ENCODE measurements at places on chromosomes 3 and 15. TPM values are rescaled to one million over a fixed set of nuclear protein-coding genes. Genes with fewer than 3 reads are reported as not detected.

Gene SEMA3F
- not detected for total RNA-seq

DNA sequence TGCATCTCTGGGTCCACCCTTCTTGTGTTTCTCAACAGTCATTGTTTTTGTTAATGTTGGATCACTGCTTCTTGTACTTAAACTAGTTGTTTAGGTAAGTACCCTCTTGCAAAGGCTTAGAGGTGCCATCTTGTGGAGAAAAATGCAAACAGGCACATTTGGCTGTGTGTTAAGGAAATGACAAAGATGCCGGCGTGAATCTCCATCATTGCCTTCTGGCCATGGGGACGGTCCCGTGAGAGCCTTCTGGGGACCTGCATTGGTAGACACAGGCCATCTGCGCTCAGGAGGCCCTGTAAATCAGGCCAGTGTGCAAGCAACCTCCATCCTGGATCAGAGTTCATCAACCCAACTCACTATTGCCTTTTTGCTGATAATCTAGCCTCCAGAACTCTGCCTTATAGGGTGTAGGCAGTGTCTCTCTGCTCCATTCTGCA is 158.6 kb upstream of the NR2E3 start:
- DNase-seq = no peak
- no peaks in the 10 kb centered on the region for H3K36me3 ChIP-seq
- no peak overlapping the region for H3K4me3 ChIP-seq
- H3K4me1 ChIP-seq = no peaks in the 10 kb centered on the region
- peaks cover 8% of the 10 kb centered on the region for H3K27me3 ChIP-seq
- no peak overlapping the region for H3K27ac ChIP-seq

Gene TIPIN
- total RNA-seq = 31.3 TPM

Gene UROC1
- not detected for total RNA-seq

DNA sequence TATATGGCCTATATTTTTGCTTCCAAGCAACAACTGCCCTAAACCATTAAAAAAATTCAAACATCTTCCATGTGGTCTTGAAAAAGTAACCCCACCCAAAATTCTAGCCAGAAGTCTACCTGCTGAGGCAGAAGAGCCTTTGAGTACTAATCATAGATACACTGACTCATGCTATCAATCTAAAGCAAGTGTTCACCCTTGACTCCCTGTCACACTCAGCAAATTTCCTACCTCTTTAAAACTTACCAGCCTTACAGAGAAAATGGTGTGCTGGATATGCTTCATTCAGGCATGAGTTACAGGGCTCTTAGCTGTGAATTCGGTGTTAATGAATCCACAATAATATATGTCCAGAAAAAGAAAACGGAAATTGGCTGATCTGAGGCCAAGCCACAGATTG is 373.8 kb downstream of the MAGI1 start:
- H3K4me3 ChIP-seq = no peak overlapping the region
- H3K4me1 ChIP-seq = no peaks in the 10 kb centered on the region
- no peak for DNase-seq
- no peak overlapping the region for H3K27ac ChIP-seq
- H3K36me3 ChIP-seq = no peaks in the 10 kb centered on the region
- no peaks in the 10 kb centered on the region for H3K27me3 ChIP-seq

Gene ZIC1
- total RNA-seq = not detected

Gene GOLGA8J
- total RNA-seq = 0.31 TPM

DNA sequence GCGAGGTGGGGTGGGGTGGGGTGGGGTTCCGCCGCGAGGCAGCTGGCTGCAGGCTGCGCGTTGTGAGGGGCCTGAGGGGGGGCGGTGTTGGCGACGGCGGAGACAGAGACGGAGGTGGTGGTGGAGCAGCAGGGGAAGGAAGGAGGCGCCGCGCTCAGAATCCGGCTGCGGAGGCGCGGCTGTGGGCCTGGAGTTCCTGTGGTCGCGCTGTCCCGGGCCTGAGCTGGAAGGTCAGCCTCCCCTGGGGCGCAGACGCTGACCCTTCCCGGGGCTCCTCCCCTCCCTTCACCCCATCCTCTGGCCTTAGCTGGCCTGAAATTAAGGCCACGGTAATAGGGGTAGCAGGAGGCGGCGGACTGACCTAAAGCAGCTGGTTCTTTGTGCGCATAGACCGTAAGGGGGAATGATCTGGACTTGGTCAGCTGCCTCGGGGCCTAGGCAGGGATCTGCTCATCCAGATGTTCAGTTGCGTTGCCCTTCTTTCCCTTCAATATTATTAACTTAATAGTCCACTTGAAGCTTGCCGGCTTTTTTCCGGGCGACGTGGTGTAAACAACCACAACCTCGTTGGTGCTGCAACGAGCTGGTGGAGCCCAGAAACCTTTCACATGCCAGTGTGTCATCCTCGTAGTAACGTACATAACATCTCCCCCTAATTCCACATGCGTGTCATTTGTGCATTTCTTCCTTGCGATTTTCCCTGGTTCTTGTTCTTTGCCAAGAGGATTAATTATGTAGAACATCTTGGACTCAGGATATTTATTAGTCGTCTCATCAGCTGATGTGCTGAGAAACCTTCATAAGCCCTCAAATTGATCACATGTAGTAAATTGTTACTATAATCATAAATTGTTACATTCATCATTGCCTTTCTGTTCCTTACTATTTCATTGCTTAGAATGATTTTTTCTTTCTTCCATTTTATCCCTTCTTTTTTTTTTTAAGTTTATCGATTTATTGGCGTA is 626 bp downstream of the SEC62 start:
- H3K4me3 ChIP-seq = peak overlapping the region; percentile 97
- peak overlapping the region; percentile 99 for H3K27ac ChIP-seq
- H3K27me3 ChIP-seq = no peaks in the 10 kb centered on the region
- peaks cover 36% of the 10 kb centered on the region for H3K4me1 ChIP-seq
- peaks cover 20% of the 10 kb centered on the region for H3K36me3 ChIP-seq

DNA sequence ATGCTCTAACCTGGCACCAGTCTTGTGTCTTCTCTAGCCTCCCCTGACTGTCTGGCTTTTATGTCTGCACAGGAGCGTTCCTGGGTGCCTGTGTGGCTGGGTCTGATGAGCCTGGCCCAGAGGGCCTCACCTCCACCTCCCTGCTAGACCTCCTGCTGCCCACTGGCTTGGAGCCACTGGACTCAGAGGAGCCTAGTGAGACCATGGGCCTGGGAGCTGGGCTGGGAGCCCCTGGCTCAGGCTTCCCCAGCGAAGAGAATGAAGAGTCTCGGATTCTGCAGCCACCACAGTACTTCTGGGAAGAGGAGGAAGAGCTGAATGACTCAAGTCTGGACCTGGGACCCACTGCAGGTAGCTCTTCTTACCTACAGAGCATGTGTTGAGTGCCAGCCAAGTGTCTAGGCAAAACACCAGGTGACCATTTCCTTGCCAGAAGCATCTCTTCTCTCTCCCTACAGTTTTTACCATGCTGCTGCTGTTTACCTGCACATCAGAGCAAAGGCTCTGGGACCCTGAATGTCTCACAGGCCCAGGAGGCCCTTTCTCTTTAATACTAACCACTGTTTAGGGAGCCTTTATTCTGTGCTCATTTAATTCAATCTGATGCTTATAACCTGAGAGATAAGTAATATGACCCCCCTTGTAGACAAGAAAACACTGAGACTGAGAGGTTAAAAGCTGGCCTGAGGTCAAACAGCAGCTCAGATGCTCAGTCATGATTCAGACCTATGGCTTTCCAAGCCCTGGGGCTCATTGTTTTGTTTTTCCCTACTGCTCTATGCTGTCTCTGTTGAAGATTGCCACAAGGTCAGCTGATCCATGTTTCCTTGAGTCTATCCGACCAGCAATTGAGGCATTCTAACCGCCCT is 10.4 kb downstream of the PODXL2 start:
- no peaks in the 10 kb centered on the region for H3K36me3 ChIP-seq
- H3K4me1 ChIP-seq = peaks cover 26% of the 10 kb centered on the region
- no peak overlapping the region for H3K27ac ChIP-seq
- H3K4me3 ChIP-seq = no peak overlapping the region
- no peak for DNase-seq

Gene DNAJB11
- 37.0 TPM for total RNA-seq

DNA sequence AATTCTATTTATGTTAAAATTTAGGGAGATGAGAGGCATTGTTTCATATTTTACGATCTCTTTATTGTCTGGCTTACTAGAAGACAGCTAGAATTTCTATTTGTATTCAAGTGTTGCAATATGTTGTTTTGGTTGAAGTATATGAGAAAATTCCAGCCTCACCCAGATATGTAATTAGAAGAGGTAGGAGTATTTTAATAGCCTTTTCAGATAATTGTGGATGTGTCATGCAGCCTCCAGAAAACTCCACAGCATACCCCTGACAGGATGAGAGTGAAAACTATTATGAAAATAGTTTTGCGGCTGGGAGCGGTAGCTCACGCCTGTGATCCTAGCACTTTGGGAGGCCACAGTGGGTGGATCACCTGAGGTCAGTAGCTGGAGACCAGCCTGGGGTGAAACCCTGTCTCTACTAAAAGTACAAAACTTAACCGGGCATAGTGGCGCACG is 21.5 kb upstream of the USP3 start:
- H3K27ac ChIP-seq = peak overlapping the region; percentile 38
- H3K36me3 ChIP-seq = no peaks in the 10 kb centered on the region
- peaks cover 52% of the 10 kb centered on the region for H3K4me1 ChIP-seq
- no peak for DNase-seq
- H3K27me3 ChIP-seq = no peaks in the 10 kb centered on the region

Gene SAMMSON
- total RNA-seq = not detected

Gene BRK1
- total RNA-seq = 108 TPM

DNA sequence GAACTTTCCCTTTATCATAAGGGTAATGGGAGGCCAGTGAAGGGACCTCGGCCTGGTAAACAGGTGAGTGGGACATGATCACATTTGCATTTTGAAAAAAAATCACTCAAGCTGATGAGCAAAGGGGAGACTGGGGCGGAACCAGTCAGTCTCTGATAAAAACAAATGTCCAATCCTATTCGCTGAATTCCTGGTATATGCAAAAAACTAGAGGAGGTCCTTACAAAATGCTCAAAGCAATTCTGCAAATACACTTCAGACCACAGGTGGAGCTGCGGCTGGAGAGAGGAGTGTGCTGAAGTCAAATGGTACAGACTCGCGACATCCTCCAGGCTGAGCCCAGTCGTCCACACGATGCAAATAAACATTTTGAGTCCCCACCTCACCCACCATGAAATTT is 166.7 kb downstream of the FOXP1 start:
- peak overlapping the region; percentile 80 for H3K4me3 ChIP-seq
- no peaks in the 10 kb centered on the region for H3K27me3 ChIP-seq
- peaks cover 7% of the 10 kb centered on the region for H3K36me3 ChIP-seq
- DNase-seq = peak; percentile 57
- peaks cover 65% of the 10 kb centered on the region for H3K4me1 ChIP-seq
- peak overlapping the region; percentile 93 for H3K27ac ChIP-seq

GRCh38 chr15:29470311-29470710 is 200.7 kb upstream of the NSMCE3 start:
- peaks cover 3% of the 10 kb centered on the region for H3K27me3 ChIP-seq
- no peak overlapping the region for H3K27ac ChIP-seq
- no peaks in the 10 kb centered on the region for H3K4me1 ChIP-seq
- no peak overlapping the region for H3K4me3 ChIP-seq
- H3K36me3 ChIP-seq = no peaks in the 10 kb centered on the region

DNA sequence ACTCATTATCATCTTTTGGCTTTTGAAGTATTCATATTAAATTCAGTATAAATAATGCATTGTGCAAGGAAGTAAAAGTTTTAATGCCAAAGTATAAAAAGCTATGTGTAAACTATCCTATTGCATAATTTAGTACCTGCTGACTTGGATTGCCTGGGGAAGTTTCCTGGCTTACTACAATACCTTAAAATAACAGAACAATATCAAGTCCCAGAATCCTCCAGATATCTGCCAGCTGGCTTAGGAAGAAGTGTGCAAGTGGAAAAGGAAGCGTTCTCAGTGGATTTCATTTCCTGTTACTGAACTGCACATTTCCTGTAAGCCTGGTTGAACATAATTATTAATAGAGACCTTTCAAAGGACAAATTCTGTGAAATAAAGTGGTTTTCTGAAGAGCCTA is 236.7 kb downstream of the ADAMTSL3 start:
- DNase-seq = no peak
- no peaks in the 10 kb centered on the region for H3K4me1 ChIP-seq
- no peak overlapping the region for H3K4me3 ChIP-seq
- no peak overlapping the region for H3K27ac ChIP-seq

Gene MASP1
- total RNA-seq = not detected

DNA sequence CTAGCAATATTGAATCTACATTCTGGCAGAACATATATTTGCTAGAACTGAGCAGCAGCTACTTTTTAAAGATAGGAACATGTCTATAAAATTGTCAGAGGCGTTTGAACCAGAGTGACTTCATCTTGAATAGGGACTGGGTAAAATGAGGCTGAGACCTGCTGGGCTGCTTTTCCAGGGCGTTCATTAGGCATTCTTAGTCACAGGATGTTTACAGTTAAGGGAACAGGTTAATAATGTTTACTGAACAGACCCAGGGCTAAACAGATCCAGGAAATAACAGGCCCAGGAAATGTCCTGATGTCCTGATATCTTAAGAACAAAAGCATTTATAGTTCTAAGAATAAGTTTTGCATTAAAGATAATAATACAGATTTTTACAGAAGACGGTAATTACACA is 34.5 kb upstream of the B3GALNT1 start:
- no peak overlapping the region for H3K4me3 ChIP-seq
- H3K4me1 ChIP-seq = no peaks in the 10 kb centered on the region
- H3K27ac ChIP-seq = no peak overlapping the region
- DNase-seq = no peak

DNA sequence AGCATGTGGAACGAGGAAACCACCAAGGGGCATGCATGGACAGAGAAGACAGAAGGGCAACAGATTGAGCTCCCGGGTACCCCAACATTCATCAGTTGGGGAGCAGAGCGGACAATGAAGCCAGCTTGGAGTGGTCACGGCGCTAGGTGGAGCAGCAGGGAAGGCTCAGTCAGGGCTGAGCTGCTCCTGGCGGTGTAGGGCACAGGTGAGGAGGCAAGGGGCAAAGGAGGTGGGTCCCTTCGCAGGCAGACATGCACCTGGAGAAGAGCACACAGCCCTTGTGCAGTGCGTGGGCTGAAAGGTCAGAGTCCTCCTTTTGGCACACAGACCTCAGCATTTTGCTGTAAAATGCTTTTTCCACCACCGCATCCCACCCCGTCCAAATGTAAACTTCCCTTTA is 90.0 kb upstream of the SLC6A6 start:
- H3K4me3 ChIP-seq = no peak overlapping the region
- peaks cover 31% of the 10 kb centered on the region for H3K27me3 ChIP-seq
- H3K4me1 ChIP-seq = no peaks in the 10 kb centered on the region

GRCh38 chr15:78067328-78068228 is 9.9 kb downstream of the TBC1D2B start:
- DNase-seq = no peak
- peak overlapping the region; percentile 96 for H3K27ac ChIP-seq
- peak overlapping the region; percentile 85 for H3K4me3 ChIP-seq
- peaks cover 5% of the 10 kb centered on the region for H3K36me3 ChIP-seq

All from activated naive CD8-positive, alpha-beta T cell treated with anti-CD3 and anti-CD28 coated beads, Interleukin-2, amount 10 ng/mL, durations not matched to agents 7 days and 5 days (primary cell).